ENCODE measurements at places on chromosomes 1 and 21.
A peak's percentile ranks its signal among the peaks of the same experiment; 100 is the strongest.

DNA sequence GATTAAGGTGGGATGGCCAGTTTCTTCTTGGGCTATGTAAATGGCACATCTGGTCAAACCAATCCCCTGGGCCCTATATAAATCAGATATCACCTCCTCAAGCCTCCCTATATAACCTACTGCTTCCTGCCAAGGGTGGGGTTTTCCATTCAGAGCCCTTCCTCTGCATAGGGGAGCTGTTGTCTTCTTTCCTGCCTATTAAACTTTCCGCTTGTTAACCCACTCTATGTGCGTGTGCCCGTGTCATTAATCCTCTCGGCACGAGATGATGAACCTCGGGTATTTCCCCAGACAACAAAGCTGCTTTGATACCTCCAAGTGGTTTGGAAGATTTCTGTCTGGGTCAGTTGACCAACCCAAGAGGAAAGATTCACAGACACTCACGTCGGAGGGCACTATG lies 19.3 kb upstream of the SERTAD4 start:
- DNase-seq = no peak

DNA sequence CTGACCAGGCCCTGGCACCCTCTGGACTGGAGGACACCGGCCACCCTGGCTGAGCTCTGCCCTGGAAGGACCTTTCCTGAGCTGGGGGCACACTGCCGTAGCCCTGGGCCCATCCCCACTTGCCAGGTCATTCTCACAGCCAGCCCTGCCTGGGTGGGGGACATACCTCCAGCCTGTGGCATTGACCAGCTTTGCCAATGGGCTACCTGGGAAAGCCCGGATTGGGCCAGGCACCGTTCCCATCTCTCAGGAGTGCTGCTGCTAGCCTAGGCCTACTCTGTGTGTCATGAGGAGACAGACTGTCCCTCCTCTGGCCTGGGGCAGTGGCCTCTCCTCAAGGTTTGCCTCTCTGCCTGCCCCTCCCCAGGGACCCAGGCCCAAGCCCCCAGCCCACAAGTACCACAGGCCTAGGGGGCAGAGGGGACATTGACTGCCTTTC lies 40.0 kb downstream of the COQ8A start:
- no peak for DNase-seq

GRCh38 chr1:51512120-51512519 lies 6.9 kb downstream of the EPS15 start:
- no peak for DNase-seq

GRCh38 chr1:154748405-154748775 lies 121.7 kb downstream of the KCNN3 start:
- no peak for DNase-seq

DNA sequence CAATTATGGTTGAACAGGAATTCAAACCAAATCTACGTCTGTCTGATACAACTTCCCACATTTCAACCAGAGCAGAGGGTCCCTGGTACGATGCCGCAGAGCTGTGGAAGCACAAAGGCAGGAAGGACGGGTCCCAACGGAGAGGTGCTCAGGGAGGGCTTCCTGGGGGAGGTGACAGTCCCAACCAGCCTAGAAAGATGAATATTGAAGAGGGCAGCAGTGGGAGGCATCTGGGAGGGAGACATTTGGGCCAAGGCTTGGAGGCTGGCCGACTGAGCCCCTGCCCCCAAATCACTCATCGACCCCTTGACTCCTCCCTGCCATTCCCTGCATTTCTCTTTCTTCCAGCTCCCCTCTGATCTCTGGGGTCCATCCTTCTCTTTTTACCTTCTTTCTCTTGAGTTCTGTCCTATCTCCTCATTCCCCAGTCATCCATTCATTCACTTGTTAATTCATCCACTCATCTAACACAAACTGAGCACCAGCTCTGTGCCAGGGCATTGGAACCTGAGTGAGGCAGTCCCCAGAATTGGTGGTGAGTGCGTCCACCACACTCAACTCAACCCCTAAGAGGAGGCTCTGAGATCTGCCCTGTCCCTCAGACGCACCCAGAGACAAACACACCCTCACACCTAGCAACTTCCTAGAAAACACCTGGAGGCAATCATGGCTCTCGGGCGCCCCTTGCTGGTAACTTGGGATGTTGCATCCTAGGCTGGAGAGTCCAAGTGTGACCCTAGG lies 13.2 kb upstream of the CELA3B start:
- peak; percentile 90 for DNase-seq

- DNase-seq = no peak
Measured at GRCh38 chr1:183859119-183859518, 54.2 kb downstream of the RGL1 start.

DNA sequence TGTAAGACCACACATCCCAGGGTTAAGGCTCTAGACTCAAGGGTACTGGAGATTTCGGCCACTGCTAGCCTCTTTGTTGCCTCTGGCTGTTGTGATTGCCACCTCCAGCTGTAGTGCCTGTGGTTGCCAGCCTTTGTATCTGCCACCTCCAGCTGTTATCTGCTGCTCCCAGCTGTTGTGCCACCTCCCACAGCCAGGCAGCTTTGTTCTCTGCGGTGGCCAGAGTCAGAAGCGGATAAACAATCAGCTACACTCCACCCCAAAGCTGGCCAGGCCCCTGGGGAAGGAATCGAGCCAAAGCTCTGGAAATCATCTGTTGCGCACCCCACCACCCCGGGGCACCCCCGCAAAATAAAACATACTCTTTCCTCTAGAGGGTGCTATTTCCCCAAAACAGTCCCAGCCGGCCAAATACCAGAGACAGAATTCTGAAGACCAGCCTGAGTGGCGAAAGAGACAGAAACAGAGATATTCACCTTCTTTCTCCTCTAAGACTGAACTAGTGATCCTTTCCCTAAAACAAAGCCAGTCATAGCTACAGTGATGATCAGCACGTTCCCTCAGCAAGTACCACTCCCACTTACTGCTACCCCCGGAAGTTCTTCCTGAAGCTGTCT lies 14.8 kb upstream of the PIGM start:
- DNase-seq = peak; percentile 79

DNA sequence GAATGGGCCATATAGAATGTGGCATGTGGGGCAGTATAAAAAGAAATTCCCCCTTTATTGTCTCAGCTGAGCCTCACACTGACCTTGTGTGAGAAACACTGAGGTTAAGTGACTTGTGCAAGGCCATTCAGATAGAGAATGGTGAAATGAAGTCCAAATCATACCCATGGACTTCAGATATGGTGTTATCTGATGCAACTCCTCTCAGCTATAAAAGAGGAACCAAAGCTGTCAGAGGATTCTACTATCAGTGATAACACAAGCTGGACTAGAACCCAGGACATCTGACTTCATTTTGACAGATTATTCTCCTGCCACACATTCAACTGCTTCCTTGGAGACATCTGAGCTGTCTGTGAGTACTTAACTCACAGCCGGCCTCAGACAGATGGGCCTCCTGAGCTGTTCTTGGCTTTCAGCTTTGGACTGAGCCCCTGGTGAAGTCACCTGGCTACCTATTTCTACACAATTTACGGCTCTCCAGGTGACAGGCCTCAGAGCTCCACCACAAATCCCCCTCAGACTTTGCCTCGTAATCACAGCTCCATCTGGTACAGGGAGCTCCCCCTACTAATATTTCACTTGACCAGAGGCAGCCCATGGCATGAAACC lies 104.6 kb downstream of the PLXNA2 start:
- no peak for DNase-seq

GRCh38 chr1:95752515-95753381 lies 518.7 kb downstream of the RWDD3 start:
- DNase-seq = no peak

DNA sequence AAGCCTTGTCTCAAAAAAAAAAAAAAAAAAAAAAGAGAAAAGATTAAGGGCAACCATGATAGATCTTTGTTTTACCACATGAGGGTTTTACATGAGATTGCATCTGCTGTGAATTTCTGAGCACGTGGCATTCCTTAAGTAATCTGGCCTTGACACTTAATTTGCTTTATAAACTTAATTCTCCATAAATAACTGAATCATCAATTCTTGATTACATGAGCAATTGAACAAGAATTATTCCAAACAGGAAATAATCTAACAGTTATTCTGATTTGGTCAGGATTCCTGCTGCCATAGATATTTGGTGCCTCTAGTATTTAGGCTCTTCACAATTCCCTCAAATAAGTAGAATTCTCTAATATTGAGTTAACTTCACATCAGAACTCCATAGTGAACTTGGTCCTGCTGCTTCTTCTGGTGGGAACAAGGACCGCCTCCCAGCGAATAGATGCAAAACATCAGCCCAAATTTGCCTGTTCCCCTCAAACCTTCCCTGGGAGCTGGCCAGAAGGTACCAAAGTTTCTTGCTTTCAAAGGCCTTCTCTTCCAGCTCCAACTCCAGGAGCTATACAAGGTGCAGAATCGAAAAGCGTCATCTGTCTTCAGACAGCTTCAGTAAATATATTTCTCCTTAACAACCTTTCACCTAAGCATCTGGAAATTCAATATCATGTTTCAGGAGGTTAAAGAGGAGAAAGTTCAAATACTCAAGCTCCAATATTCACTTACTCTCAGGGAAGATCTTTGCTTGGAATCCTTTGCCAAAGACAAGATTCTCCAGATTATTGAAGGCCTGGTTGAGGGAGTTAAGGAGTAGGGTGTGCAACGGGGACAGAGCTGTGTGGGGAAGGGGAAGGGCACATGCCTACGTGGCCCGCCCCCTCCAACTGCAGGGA lies 1.0 kb downstream of the KRTCAP2 start:
- peak; percentile 15 for DNase-seq

GRCh38 chr1:222384531-222384930 lies 163.4 kb downstream of the HHIPL2 start:
- no peak for DNase-seq

- DNase-seq = no peak
Measured at GRCh38 chr1:235302143-235302542, 25.8 kb downstream of the ARID4B start.

- DNase-seq = no peak
Measured at GRCh38 chr1:217272385-217272784, 358.5 kb downstream of the GPATCH2 start.

GRCh38 chr1:209527372-209527771 lies 56.1 kb upstream of the CAMK1G start:
- no peak for DNase-seq

- DNase-seq = no peak
Measured at GRCh38 chr1:113242481-113242880, 147.8 kb upstream of the MAGI3 start.

DNA sequence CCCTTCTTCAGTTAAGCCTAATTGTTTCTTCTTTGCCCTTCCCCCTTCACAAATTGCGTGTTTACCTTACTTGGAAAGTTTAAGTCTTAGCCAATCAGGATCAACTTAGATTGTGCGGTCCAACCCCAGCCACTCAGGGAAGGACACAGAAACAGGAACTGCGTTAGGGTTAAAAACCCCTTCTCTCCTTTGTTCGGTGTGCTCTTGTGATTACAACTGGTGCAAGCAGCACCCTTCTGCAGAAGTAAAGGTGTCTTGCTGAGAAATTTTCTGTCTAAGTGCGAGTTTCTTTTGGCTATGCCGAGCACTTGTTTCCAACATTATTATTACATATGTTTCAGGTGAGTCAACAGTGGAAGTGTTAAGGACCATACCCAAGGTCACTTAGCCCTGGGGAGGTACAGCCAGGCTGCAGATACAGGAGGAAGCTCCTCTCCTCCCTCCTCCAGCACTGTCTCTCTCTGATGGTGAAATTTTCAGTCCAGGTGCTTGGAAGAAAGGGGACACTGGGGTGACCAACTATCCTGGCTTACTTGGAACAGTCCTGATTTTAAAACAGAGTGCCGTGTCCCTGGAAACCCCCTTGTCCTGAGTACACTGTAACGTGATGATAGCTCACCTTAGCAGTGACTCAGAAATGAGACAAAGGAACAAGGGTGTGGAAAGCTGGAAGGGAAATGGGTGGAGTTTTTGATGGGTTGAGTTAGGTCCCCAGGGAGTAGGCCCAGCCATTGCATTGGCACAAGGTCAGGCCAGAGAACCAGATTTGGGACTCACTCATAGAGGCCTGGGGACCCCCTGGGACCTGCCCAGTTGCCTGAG lies 68.7 kb upstream of the KLHDC7A start:
- no peak for DNase-seq

DNA sequence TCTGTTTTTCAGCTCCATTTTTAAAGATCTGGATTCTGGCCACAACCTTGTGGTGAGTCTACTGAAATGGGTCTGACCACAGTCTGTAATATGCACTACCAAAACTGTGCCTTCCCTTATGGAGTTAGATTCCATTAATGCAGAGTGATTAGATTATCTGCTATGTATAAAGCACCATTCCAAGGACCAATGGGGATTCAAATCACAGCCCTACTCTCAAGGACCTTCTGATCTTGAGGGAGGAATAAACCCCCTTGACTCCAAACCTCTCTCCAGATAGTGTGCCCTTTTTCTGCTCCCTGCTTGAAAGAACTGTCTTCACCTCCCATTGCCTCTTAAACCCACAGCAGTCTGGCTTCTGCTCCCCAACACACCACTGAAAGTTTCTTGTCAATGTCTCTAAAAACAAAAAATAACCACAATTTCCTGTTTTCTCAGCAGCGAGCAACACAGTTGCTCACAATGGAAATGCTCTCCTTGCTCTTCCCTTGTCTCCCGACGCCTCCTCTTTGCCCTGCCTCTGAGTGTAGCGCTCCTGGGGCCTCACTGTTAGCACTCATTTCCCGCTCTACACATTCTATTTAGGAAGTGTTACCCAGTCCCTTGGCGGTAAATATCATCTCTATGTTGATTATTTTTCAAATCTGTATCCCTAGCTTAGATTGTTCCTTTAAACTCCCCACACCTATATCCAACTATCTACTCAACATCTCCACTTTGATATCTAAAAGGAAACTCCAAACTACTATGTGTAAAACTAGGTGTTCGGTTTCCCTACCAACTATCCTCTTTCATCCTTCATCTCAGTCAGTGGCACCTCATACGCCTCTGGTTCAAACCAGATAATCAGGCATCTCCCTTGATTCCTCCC lies 13.6 kb downstream of the PCNX2 start:
- DNase-seq = no peak

DNA sequence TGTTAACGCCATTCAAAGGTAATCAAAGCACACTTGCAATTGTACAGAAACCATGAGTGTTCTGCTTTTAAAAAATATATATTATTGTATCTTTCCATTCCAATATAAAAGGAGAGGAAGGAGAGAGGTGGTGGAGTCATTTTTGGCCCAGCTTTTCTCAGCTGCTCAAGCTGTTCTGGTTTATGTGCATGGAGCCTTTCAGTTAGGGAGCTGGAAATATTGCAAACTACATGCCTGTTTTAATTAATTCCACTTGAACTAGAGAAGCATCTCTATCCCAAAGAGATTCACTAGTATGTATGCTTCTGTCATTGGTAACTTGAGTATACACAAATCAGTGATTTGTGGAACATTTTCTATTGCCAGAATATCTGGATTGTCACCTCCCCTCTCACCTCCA lies 28.5 kb upstream of the C1orf105 start:
- no peak for DNase-seq

GRCh38 chr1:191582169-191582568 lies 576.1 kb upstream of the RGS18 start:
- no peak for DNase-seq

DNA sequence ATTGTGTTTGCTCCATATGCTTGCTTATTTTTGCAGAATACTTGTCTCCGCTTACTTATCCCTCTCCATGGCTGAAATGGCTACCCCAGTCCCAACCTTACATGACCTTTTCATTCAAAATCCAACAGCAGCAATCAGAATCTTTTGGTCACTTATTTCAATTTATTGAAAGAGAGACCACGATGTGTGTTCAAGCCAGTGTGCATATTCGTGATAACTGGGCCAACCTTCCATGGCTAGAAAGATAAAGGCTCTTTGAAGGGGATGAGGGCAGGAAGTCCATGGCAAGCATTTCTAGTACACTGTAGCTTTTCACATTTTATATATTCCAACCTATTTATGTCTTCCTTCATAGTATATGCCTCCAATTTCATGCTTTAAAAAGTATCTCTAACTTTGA lies 23.1 kb downstream of the HSD11B1 start:
- DNase-seq = no peak

- DNase-seq = no peak
Measured at GRCh38 chr1:151978922-151979321, 14.7 kb downstream of the S100A10 start.
